Aorta (tissue), 5 donors: ENCODE measurements at places on chromosomes 11 and 22.

DNA sequence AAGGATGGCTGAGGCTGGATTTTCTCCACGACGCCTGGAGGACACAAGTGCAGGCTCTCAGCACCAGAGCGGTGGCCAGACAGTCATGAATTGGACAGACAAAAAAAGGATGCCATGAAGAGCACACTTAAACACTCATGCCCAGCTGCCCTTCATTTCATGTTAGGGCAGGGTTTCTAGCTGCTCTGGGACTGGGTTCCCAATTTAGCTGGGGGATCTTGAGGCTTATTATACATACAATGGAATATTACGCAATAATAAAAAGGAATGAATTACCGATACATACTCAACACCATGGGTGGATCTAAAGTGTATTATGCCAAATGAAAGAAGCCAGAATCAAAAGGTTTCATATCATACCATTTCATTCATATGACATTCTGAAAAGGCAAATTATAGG is 512.1 kb upstream of the LRRC4C start:
- no peak for DNase-seq

GRCh38 chr11:85947431-85948272 is 92.5 kb downstream of the CCDC83 start:
- DNase-seq = no peak

- peak; percentile 77 for DNase-seq
These were observed 13.1 kb upstream of the LYVE1 start for GRCh38 chr11:10581481-10582019.

GRCh38 chr11:79199729-79200354 is 241.0 kb downstream of the TENM4 start:
- DNase-seq = no peak

GRCh38 chr11:83613767-83614121 is 327.6 kb upstream of the CCDC90B start:
- DNase-seq = no peak

DNA sequence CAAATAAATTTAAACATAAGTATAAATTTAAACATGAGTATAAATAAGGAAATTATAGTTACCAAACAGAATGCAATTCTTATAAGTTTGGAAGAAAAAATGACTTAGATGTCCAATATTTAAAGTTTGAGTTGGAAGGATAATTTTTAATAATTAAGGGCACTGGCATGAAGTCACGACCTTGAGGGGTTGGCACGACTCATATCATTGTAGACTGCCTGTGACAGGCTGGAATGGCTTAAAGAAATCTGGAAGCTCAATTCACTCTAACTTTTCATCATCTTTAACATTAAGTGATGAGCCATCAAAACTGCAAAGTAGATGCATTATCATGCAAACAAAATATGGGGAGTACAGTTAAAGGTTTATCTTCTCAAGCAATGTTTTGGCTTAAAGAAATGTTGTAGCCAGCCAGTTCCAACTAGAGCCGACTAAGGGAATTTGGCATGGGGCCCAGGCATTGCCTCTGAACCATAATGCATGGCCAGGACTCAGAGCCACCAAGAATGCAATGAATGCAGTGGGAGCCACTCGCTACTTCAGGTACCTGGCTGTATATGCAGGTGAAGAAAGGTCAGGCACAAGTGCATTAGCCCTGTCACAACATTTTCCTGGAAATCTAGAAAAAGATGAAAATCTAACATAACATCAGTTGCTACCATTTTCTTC is 33.4 kb downstream of the PGR start:
- DNase-seq = peak; percentile 74

DNA sequence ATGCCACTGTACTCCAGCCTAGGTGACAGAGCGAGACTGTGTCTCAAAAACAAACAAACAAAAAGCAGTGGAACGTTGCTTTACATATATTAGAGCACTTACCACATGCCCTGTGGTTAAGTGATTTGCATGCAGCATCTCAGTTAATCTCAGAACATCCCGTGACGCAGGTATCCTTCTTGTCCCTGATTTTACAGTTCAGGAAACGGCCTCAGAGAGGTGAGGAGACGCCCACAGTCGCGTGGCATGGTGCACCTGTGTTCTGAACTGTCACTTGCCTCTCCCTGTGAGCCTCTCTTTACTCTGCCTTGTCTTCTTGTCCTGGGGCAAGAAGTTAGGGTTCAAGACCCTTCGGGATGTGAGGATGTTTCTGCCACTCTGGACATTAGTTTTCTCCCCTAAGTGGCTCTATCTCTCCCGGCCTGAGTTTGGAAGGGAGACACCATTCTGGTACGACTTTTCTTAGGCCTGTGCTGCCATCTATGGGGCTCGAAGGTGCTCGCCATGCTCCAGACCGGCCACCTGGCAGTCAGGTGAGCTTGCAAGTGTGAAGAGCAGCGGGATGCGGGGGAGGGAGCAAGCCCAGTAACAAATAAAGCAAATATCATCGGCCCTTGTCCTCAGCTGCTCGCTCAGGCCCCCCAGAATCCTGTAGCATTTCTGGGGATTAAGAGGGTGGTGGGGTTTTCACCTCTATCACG is 25.6 kb downstream of the YWHAH start:
- peak; percentile 63 for DNase-seq

- no peak for DNase-seq
These were observed 182.8 kb downstream of the C11orf87 start for GRCh38 chr11:109604481-109605400.

GRCh38 chr11:2837096-2837601 is 48.4 kb downstream of the CDKN1C start:
- DNase-seq = peak; percentile 87

DNA sequence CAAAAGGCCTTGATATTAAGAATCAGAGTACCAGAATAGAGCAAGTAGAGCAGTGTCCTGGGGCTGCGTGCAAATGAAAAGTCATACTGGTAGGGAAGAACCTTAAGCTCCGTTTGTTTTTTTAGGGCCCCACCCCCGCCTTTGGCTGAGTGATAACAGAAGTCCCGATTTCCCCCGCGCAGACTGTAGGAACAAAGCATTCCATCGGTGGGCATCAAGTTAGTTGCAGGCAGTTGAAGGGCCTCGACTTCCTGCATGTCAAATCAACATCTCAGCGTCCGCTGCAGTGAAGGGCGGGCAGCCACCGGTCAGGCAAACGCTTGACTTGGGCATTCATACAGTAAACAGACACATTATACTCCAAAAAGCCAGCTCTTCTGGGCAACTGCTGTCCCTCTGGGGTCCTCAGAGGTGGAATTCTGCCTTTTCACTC is 11.7 kb downstream of the LRP4 start:
- peak; percentile 71 for DNase-seq

DNA sequence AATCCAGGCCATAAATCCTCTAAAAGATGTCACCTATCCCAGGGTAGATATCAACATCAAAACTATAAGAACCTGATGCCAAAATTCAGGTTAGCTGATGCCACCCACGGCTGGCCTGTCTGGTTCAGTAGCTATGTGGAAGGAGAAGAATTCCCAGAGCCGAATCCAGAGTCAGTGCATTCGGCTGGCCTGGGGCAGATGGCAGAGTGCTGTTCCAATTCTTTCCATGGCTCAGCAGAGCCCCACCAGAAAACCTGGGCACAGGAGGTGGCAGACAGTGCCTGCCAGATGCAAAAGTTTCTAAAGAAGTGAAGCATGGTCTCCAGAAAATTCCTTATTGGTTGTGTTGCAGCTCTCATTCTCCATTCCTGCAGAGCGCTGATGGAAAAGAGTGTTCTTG is 19.9 kb upstream of the OR8B8 start:
- DNase-seq = no peak

DNA sequence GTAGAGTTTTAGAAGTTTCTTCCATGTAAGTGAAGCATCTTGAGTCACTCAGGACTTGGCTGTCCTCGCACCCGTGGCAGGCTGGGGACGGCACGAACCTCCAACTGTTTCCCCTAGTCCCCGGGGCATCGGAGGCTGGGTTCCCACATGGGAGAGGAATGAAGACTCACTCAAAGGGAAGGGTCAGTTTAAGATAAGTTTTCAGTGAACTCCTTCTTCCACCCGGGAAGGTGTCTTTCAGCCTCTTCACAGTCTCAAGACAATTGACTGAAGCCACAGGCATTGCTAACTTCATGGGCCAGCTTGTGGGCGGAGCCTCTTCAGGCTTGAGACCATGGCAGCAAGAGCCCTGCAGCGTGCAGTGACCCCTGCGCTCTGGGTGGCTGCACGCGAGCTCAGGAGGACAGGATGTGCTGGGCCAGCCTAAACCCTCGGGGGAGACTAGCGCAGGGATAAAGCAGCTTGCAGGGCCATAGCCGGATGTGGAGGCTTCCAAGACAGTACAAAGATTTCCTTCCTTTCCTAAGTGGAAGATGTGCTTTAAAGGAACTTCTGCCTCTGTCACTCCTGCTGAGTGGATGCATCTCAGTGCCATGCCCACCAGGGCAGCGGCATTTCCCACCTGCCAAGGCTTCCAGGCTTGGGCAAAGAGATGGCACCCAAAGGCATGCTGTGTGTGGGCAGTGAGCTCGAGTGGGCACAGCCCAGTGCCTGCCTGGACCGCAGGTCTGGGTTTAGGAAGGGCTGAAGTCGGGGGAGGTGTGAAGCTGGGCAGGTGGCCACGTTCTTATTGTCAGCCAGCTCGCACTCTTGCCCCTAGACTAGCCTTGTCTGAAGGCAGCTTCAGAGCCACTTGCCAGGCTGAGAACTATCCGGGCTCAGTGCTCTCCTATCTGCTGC is 32.9 kb downstream of the PPIL2 start:
- DNase-seq = no peak

GRCh38 chr11:133823211-133823610 is 22.1 kb downstream of the SPATA19 start:
- DNase-seq = no peak

- no peak for DNase-seq
These were observed 29.2 kb downstream of the INCENP start for GRCh38 chr11:62153087-62153395.

DNA sequence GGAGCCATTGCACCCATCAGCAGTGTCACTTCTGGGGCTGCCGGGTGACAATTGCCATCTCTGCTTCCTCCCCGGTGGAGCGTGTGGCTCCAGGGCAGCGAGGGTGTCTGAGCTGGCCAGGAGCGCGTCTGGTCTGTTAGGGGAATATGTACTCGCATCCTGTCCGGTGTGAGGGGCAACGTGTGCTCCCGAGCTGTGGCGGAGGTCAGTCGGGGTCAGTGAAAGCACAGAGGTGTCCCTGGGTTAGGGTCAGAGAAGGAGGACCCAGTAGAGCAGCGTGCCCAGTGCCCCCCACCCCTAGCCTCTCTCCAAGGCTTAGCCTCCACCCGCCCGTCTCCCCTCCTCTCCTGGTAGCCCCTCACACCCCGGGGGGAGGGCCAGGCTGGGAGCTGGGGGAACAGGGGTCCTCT is 1.5 kb downstream of the CLCF1 start:
- DNase-seq = no peak

DNA sequence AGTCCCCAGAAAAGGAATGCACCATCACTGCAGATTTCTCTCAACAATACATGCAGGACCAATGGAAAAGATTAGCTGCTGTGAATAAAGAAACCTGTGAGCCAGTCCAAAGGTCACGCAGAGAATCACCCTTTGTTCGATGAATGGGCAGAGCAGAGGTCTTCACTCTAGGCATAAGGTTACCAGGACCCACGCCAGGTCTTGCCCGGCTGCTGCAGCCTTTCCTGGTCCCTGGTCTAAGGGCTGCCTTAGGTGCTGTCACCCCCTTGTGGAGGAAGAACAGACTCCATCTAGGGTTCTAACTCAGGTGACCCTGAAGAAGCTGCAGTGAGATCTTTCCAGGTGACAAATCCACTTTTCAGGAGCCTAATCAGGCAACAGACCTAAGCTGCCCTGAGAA is 29.0 kb upstream of the NAP1L4 start:
- no peak for DNase-seq

GRCh38 chr11:35629511-35629910 is 11.3 kb downstream of the FJX1 start:
- DNase-seq = no peak

- no peak for DNase-seq
These were observed 16.5 kb downstream of the PPP2R1B start for GRCh38 chr11:111749646-111750045.

DNA sequence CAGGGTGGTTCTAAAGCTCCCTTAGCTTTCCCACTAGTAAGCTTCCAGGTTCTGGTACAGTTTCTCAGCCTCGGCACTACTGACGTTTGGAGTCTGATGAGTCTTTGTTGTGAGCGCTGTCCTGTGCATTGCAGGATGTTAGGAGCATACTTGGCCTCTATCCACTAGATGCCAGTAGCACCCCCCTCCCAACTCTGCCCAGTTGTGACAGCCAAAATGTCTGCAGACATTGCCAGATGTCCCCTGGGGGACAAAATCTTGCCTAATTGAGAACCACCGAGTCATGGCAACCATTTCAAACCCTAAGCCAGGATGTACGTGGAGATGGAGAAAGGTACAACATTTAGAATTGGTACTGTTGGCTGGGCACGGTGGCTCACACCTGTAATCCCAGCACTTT is 68.7 kb downstream of the PTPRJ start:
- peak; percentile 6 for DNase-seq

GRCh38 chr11:62427630-62428233 is 8.9 kb downstream of the SCGB1A1 start:
- no peak for DNase-seq

GRCh38 chr22:42284202-42284591 is 13.7 kb upstream of the TCF20 start:
- no peak for DNase-seq

DNA sequence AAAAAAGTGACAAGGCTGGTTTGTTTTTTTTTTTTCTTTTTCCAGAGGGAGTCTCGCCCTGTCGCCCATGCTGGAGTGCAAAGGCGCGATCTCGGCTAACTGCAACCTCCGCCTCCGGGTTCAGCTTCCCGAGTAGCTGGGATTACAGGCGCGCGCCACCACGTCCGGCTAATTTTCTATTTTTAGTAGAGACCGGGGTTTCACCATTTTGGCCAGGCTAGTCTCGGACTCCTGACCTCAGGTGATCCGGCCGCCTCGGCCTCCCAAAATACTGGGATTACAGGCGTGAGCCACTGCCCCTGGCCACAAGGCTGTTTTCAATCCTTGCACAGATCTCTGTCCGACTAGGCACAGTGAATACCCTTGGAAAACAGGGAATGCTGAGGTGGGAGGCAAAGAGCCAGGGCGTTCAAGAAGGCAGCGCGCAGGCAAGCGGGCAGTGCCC is 566 bp downstream of the ATP6V1E1 start:
- no peak for DNase-seq

DNA sequence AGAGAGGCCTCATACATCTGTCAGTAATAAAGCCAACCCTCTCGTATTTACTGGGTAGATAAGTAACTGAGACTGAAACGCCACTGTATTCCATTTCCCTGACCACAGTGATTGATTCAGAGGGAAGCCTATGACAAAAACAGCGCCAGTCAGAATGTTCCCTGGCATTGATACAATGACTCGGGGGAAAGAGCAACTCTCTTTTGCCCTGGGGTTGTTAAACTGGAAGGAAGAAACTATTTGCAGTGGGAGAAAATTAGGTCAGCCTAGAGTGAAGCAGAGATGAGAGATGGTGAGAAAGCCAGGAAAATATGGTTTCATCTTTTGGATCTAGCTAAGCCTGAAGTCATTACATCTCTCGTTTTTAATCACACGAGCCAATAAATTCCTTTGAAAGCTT is 48.6 kb upstream of the RBFOX2 start:
- DNase-seq = no peak

- DNase-seq = no peak
These were observed 13.1 kb upstream of the ACCSL start for GRCh38 chr11:44034639-44035038.
